Uterus (tissue), 4 donors: ENCODE measurements at places on chromosomes 3 and 15.
A peak's percentile ranks its signal among the peaks of the same experiment; 100 is the strongest.

- no peaks in the 10 kb centered on the region for H3K36me3 ChIP-seq
- no peaks in the 10 kb centered on the region for H3K4me1 ChIP-seq
- DNase-seq, result no peak
- H3K27me3 ChIP-seq, result no peaks in the 10 kb centered on the region
These were observed 52.2 kb upstream of the PTX3 start for GRCh38 chr3:157384491-157384890.

GRCh38 chr15:94335616-94336015 is 104.3 kb downstream of the MCTP2 start:
- no peak overlapping the region for H3K27ac ChIP-seq
- H3K36me3 ChIP-seq, result no peaks in the 10 kb centered on the region
- H3K27me3 ChIP-seq, result no peaks in the 10 kb centered on the region

GRCh38 chr15:70099967-70100473 is 2.3 kb upstream of the TLE3 start:
- peak overlapping the region; percentile 23 for H3K4me3 ChIP-seq
- H3K36me3 ChIP-seq, result no peaks in the 10 kb centered on the region
- DNase-seq, result no peak

GRCh38 chr15:50916400-50916799 is 7.9 kb downstream of the AP4E1 start:
- H3K4me1 ChIP-seq, result no peaks in the 10 kb centered on the region
- DNase-seq, result no peak
- no peaks in the 10 kb centered on the region for H3K27me3 ChIP-seq
- no peak overlapping the region for H3K4me3 ChIP-seq
- H3K36me3 ChIP-seq, result no peaks in the 10 kb centered on the region

DNA sequence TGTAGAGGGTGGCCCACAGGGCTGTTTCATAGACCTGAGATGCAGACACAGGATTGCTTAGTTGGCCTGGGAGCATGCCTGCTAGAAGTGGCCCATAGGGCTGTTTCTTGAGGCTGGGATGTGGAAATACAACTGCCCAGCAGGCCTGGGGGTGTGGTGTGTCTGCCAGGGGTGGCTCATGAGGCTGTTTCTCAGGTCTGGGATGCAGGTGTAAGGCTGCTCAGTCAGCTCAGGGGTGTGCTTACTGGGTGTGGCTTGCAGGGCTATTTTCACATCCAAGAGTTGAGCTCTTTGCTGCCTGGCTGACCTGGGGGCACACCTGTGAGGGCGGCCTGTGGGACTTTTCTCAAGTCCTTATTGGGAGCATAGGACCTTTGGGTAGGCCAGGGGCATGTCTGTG is 131.3 kb downstream of the DOCK3 start:
- no peak overlapping the region for H3K27ac ChIP-seq
- no peak for DNase-seq
- H3K27me3 ChIP-seq, result no peaks in the 10 kb centered on the region
- H3K4me3 ChIP-seq, result no peak overlapping the region
- no peaks in the 10 kb centered on the region for H3K36me3 ChIP-seq

DNA sequence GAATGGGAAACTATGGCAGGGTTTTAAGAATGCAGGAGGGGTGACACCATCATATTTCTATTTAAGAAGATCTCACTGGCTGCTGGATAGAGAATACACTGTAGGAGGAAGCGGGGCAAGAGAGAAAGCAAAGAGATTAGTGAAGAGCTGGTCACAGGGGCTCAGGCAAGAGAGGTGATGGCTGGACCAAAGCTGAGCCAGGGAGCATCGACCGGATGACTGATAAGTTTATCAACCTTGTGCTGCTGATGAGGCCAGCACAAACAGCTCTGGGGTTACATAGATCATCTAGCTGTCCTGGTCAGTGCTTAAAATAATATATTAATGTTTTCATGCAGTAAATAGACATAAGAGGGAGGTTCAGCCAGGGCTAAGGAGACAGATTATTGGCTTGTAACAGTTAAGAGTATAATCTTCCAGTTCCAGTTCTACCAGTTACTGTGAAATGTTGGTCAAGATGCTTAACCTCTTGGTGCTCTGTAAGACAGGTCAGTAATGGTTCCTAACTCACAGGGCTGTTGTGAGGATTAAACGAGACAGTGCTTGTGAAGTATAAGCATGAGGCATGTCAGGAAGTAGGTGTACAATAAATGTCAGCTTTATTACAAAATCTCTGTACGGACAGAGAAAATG is 201.0 kb upstream of the FEZF2 start:
- no peak overlapping the region for H3K27ac ChIP-seq
- DNase-seq, result no peak
- no peaks in the 10 kb centered on the region for H3K27me3 ChIP-seq

- no peak overlapping the region for H3K27ac ChIP-seq
- H3K4me3 ChIP-seq, result no peak overlapping the region
- no peaks in the 10 kb centered on the region for H3K27me3 ChIP-seq
- no peaks in the 10 kb centered on the region for H3K36me3 ChIP-seq
- no peak for DNase-seq
These were observed 7.3 kb upstream of the ISG20 start for GRCh38 chr15:88631464-88632028.

DNA sequence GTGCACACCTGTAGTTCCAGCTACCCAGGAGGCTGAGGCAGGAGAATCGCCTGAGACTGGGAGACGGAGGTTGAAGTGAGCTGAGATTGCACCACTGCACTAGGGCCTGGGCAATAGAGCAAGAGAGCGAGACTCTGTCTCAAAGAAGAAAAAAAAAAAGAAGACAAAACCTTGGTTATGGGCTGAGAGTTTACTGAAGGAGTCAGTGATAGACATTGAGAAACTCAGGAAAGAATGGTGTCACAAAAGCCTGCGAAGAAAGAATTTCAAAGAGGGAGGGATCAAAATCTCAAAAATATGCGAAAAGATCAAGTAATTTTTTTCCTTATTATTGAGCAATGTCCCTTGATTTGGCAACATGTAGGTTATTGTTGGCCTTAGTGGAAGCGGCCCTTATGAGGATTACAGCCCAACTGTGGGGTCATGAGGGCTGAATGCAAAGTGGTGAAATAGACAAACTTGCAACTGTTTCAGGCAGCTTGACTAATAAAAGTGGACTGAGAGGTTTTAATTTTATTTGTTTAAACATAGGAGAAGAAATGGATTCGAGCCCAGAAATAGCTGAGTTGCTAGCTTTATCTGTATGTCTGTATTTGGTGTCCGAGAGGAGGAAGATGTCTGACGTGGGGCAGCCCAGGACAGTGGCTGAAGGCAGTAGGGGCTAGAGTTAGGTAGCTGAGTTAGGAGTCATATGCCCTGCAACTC is 18.8 kb upstream of the CELF6 start:
- H3K4me1 ChIP-seq, result no peaks in the 10 kb centered on the region
- no peak for DNase-seq
- H3K27ac ChIP-seq, result peak overlapping the region; percentile 59
- no peaks in the 10 kb centered on the region for H3K36me3 ChIP-seq
- H3K4me3 ChIP-seq, result no peak overlapping the region

DNA sequence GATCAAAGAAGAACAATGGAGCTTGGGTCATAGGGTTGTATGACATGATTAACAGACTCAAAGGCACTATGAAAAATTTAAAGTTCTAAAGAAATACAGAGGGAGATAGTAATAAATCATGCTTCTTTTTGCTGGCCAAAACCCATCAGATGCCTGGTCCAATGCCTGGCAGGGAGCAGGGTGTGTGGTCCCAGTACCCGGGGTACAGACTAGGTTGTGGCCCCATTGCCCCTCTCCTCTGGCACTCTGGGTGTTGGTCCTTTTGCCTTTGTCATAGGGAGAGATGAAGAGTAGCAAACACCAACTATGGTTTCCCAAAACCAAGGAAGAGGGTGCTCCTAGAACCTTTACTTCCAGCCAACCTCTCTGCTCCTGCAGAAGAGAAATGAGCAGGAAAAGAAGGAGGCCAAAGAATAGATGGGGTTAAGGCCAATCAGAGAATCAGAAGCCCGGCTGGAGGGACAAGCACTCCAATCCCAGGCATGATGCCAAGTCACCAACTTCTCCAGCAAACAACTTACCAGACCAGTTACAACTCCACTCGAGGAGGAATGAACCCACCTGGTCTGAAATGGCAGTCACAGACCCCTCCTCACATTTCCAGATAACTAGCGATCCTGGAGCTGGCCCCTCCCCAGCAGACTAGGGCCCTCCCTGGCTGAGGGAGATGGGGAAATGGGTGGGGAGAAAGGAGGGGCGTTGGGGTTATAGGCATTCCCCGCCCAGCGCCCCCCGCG is 1.8 kb downstream of the IGDCC3 start:
- no peaks in the 10 kb centered on the region for H3K27me3 ChIP-seq
- no peaks in the 10 kb centered on the region for H3K36me3 ChIP-seq
- no peak for DNase-seq
- no peak overlapping the region for H3K27ac ChIP-seq
- H3K4me3 ChIP-seq, result no peak overlapping the region

DNA sequence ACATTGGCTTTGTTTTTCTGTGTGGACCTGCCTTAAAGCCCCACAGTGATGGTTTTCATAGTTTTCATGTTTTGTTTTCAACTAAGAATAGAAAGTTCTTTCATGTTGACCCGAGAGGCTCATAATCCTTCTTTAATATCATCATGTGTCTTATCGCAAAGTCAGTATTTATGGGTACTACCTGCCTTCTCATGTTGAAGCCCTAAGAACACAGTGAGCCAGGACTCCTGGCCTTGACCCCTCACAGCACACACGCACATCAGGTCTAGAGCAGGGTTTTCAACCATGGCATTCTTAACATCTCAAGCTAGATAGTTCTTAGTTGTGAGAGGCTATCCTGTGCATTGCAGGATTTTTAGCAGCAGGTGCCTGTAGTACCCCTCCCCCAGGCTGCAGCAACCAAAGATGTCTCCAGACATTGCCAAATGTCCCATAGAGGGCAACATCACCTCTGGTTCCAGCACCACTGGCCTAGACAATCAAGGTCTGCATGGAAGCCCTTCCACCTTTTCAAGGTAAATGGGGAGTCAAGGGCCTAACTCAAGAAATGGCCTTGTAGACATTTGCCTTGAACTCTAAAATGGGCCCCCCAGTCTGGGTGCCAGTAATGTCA is 118.3 kb downstream of the MTHFS start:
- DNase-seq, result no peak
- H3K4me1 ChIP-seq, result no peaks in the 10 kb centered on the region
- H3K4me3 ChIP-seq, result no peak overlapping the region

DNA sequence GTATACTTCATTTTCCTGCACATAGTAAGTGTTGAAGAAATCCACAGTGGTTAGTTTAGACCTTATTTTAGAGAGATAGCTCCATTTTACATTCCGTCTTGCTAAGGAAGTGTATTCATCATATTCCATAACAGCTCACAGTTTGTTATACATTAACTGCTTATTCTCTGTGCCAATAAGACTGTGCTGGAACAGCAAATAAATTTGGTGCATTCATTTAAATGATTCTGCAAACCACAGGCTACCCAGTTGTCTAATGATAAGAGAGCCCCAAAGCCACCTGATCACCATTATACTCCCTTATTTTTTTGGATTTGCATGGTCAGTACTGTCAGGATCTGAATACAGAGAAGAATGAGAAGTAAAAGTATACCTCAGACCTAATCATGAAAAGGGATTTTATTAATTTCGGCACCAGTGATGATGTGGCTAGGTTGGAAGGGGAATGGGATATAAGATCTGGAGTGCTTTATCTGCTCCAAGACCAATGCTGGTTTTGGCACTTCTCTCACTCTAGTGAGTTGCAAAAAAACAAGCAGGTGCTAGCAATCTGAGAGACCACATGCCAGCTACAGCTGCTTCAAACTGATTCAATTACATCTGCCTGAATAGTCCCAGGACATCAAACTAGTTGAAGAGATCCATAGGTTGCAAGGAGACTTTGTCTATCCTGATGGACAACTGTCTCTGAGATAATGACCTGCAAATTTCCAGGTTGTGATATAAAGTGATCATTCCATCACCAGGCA is 254.8 kb downstream of the ZBTB20 start:
- DNase-seq, result no peak
- no peaks in the 10 kb centered on the region for H3K4me1 ChIP-seq
- no peaks in the 10 kb centered on the region for H3K36me3 ChIP-seq
- no peaks in the 10 kb centered on the region for H3K27me3 ChIP-seq

- no peaks in the 10 kb centered on the region for H3K36me3 ChIP-seq
- no peaks in the 10 kb centered on the region for H3K4me1 ChIP-seq
- no peaks in the 10 kb centered on the region for H3K27me3 ChIP-seq
- H3K27ac ChIP-seq, result peak overlapping the region; percentile 44
- DNase-seq, result peak; percentile 65
- peak overlapping the region; percentile 11 for H3K4me3 ChIP-seq
These were observed 45.2 kb downstream of the TYRO3 start for GRCh38 chr15:41603941-41604911.

- no peaks in the 10 kb centered on the region for H3K36me3 ChIP-seq
- DNase-seq, result no peak
- H3K4me1 ChIP-seq, result no peaks in the 10 kb centered on the region
These were observed 477.7 kb upstream of the CFAP20DC start for GRCh38 chr3:59527493-59527892.

- no peak overlapping the region for H3K27ac ChIP-seq
- H3K4me3 ChIP-seq, result no peak overlapping the region
- DNase-seq, result no peak
- no peaks in the 10 kb centered on the region for H3K4me1 ChIP-seq
These were observed 55.4 kb downstream of the STAG1 start for GRCh38 chr3:136696797-136697196.

DNA sequence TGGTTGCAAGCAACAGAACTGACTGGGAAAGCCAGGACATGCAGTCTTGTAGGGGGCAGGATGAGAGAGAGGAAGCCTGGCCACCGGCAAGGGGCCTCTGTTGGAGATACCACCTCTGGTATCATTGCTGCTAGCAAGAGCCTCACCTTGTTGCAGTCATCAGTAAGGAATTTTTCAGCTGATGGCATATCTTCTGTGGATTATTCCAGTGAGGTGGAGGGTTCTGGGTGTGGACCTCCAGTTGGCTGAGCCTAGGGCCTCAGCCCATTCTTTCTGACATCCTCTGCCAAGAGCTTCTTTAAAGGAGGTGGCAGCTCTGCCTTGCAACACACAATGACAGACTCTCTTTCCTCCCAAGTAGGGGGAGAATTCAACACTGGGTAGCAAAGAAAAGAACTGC is 128.9 kb downstream of the AQP9 start:
- no peak overlapping the region for H3K27ac ChIP-seq
- H3K36me3 ChIP-seq, result no peaks in the 10 kb centered on the region
- no peaks in the 10 kb centered on the region for H3K27me3 ChIP-seq
- DNase-seq, result no peak

- peak overlapping the region; percentile 100 for H3K27ac ChIP-seq
- DNase-seq, result no peak
- H3K4me3 ChIP-seq, result no peak overlapping the region
- no peaks in the 10 kb centered on the region for H3K36me3 ChIP-seq
- no peaks in the 10 kb centered on the region for H3K27me3 ChIP-seq
These were observed 10.6 kb upstream of the CHD2 start for GRCh38 chr15:92889390-92890107.

GRCh38 chr3:179079537-179079936 is 7.9 kb upstream of the ZMAT3 start:
- H3K36me3 ChIP-seq, result no peaks in the 10 kb centered on the region
- no peaks in the 10 kb centered on the region for H3K27me3 ChIP-seq
- no peak for DNase-seq
- no peak overlapping the region for H3K27ac ChIP-seq

DNA sequence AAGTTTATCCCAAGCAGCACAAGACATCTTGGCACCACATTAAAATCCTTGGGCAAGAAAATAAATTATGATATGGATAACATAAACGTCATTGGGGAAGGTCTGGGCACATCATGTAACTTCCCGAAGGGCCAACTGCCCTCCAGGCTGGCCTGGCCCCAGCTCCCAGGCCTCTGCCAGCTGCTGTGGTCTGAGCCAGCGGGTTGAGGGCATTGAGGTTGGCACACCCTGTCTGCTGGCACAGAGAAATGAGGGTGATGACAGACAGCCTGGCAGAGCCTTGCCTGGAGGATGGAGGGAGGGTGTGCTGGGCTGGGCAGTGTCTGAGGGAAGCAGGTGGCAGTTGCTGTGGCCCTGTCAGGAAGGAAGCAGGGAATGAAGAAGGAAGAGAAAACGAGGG is 3.3 kb upstream of the RBSN start:
- no peaks in the 10 kb centered on the region for H3K36me3 ChIP-seq
- H3K27ac ChIP-seq, result no peak overlapping the region
- DNase-seq, result peak; percentile 44
